Hair follicular keratinocyte (primary cell): ENCODE measurements at places on chromosomes 2 and 18. TPM values are rescaled to one million over a fixed set of nuclear protein-coding genes. Genes with fewer than 3 reads are reported as not detected.

The MYO1B gene
- 194 and 244 TPM in 2 replicates for total RNA-seq

The SH3RF3 gene
- 0.57 and 0.86 TPM in 2 replicates for total RNA-seq

The PAX8 gene
- 3.5 and 3.7 TPM in 2 replicates for total RNA-seq

The C18orf54 gene
- 4.5 and 5.2 TPM in 2 replicates for total RNA-seq

The CYTIP gene
- not detected in 2 replicates for total RNA-seq

The FAM124B gene
- total RNA-seq = not detected in 2 replicates

The SERPINB11 gene
- total RNA-seq = not detected in 2 replicates

The ANKRD29 gene
- total RNA-seq = 4.1 and 8.5 TPM in 2 replicates

The SGO2 gene
- 6.2 and 20.2 TPM in 2 replicates for total RNA-seq

The TCF23 gene
- 0.04 TPM in 1 of 2 replicates, not detected in the other for total RNA-seq

The RNU2-63P gene
- total RNA-seq = under 0.01 TPM in 1 of 2 replicates, not detected in the other

The STPG4 gene
- total RNA-seq = not detected in 2 replicates

The ALKAL2 gene
- not detected in 2 replicates for total RNA-seq

The CHMP3 gene
- 62.5 and 80.5 TPM in 2 replicates for total RNA-seq

The SCN9A gene
- total RNA-seq = 0.15 and 0.62 TPM in 2 replicates

The MZT2B gene
- 291 and 333 TPM in 2 replicates for total RNA-seq

The GPR155 gene
- total RNA-seq = 1.7 and 2.0 TPM in 2 replicates

The ABCB11 gene
- not detected in 2 replicates for total RNA-seq

The SERPINB3 gene
- 9.4 and 14.8 TPM in 2 replicates for total RNA-seq

The SLC5A7 gene
- not detected in 2 replicates for total RNA-seq

The LOXHD1 gene
- total RNA-seq = not detected in 2 replicates

The ID2 gene
- total RNA-seq = 0.86 and 5.5 TPM in 2 replicates

The HOXD12 gene
- not detected in 2 replicates for total RNA-seq

The UBE2F gene
- total RNA-seq = 108 and 145 TPM in 2 replicates
